ENCODE measurements at places on chromosomes 2 and 18.

- peak; percentile 33 for DNase-seq
Observed at GRCh38 chr2:174546519-174547506, 50.8 kb downstream of the WIPF1 start.

DNA sequence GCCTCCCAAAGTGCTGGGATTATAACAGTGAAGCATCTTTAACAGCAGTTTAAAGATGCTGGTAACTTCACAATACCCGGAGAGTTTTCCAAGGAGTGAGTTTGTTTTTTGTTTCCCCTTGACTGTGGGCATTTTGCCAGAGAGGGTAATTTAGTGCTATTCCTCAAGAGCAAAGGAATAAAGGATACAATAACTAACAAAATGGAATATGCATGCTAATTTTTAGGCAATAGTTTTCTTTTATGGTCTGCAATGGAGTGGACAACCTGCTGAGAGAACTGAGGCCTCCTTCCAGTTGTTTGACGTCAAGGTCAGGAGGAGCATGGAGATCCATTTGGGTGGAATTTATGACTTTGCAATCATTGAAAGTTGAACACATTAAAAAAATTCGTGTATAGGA lies 15.9 kb upstream of the GREB1 start:
- no peak for DNase-seq

DNA sequence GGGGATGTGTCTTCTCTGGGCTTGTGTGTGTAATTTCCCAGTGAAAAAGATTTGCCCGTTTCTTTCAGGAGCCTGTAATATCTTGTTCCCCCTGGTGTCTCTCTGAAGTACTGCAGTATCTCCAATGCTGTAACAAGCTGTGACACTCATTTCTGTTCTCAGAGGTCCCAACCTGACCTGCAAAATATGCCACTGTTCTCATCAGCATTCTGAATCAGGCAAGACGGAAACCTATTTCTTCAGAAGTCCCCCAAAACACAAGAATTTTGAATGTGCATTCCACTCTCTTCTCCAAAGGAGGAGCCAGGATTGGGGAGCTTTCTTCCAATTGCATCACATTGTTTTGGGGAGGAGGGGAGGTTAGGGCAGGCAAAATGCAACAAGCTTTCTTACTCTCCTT lies 77.0 kb upstream of the CNGA3 start:
- DNase-seq = peak; percentile 24

- no peak for DNase-seq
Observed at GRCh38 chr2:121869873-121870272, 114.4 kb downstream of the TSN start.

DNA sequence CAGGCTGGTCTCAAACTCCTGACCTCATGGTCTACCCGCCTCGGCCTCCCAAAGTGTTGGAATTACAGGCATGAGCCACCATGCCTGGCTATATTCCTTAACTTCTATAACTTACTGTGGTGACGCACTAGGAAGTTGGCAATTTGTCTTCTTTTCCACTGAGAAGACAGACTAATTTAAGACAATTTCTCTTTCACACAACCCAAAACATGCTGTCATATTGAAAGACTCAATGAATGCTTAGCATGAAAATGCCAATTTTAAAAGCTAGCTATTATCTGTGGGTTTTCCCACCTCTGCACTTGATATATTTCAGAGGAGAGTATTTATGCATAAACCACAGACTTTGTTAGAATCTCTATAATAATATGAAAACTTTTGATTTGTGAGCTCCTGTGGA lies 84.5 kb downstream of the ERBB4 start:
- DNase-seq = no peak

DNA sequence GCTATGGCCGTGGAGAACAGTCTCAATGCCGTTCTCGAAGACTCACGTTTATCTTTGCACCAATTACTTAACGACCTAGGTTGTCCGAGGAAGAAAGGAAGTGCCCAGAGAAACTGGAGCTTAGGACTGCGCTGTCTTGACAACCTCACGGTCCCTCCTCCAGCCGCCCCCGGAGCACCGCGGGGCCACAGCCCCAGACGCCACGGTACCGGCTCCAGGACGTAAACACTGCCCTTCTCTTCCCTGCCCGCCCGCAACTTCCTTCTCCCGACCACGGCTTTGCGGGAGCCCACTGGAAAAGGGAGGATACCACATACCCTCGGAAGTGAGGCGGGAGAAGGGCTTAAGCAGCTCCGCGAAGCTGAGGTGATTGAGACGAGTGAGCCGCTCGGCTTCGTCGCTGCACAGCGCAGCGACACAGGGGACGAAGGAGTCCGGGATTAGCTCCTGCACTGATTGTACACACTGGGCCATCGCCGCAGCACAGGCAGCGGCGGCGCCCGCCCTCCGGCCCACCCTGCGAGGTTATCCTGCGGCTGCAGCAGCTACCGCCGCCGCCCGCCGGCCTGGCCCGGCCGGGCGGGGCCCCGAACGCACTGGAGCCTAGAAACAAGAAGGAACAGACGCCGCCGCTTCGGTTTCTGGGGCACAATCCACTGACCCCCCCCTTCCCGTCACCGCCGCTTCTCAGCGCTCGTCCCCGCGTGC lies 483 bp downstream of the TRAPPC8 start:
- DNase-seq = peak; percentile 7

- no peak for DNase-seq
Observed at GRCh38 chr2:55489467-55490062, 30.0 kb upstream of the CFAP36 start.

GRCh38 chr2:183606718-183607085 lies 482.5 kb downstream of the NUP35 start:
- no peak for DNase-seq

DNA sequence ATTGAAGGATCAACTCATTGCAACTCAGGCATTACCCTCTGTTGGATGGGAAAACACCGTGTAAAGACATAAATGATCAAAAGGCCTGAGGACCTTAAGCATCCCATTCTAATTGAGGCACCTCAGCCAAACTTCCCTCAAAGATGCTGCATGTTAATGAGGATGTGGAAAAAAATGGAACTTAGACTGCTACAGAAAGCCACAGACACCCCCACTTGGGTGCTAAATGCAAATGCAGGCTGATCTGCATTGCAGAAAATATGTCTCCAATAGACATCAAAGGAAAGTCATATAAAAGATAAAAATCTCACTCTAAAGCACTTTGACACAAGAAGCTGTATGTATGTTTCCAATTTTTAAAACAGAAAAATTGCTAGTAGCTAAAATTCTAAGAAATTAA lies 504.7 kb downstream of the KCNJ3 start:
- DNase-seq = no peak

- DNase-seq = no peak
Observed at GRCh38 chr2:11257078-11257477, 87.4 kb downstream of the ROCK2 start.

DNA sequence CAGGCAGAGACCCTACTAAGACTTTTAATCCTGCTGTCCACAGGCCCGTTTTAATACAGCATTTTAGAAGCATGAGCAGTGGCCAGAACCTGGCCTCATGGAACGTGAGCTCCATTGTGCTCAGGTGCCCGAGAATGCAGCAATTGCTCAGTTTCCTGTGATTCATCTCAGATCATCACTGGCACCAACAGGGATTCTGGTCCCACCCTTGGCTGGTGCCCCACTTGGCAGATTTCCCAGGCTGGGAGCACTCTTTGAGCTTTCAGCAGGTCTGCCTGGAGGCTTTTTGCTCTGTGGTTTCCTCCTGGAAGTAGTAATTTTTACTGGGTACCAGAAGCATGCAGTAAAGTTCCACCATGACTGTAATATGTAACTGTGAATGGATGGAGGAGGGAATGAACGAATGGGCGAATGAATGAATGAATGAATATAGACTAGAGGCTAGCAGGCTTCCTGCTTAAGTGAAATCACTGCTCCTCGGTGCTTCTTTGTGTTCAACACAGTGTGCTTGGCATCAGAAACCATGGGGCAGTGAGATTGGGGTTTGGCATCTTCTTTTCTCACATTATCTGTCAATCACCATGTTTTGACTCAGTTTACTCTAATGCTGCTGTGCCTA lies 312.9 kb downstream of the PRKCE start:
- DNase-seq = no peak

GRCh38 chr2:3712424-3712823 lies 9.0 kb downstream of the DCDC2C start:
- no peak for DNase-seq

DNA sequence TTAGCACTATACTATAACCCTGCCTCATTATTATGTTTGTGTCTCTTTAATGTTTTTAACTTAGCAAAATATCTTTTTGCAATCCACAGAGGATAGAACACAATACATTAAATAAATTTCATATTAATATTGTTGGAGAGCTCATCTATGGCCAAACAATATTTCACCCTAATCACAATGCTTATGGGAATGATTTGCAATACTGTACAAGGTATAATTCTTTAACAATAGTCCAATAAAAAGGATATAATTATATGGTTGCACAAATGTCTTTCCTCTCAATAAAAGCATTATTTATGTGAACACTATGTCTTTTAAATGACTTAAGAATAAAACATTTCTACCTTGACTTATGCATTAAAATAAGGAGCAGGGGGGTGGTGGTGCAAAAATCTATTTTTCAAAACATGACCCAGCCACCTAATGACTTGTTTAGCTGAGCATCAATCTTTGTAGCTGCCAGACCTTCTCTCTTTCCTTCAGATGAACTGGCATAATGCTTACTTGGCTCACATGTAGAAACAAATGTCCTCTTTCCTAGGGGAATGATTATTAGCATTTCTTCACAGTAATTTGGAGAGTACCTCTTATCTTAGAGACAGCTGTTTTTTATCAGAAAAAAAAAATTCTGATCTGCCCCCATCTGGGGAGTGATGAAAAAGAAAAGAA lies 1933.6 kb upstream of the LRRTM1 start:
- DNase-seq = no peak

GRCh38 chr2:69634196-69634821 lies 9.2 kb downstream of the AAK1 start:
- no peak for DNase-seq

DNA sequence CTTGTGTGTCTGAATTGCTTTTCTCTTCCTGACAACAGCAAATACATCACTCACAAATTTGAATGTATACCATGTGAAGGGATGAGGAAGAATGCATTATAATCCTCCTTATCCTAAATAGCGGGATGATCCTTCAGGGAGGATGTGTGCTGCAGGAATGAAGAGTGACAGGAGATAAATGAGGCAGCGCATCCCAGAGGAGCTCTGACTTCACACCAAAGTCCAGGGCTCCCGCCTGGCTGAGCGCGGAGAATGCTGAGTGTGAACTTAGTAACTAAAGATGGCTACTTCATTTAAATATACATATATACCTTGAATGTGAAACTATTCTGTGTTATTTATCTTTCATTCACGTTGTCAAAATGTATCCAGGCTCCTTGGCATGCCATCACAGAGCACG lies 145.2 kb upstream of the TPO start:
- DNase-seq = no peak

DNA sequence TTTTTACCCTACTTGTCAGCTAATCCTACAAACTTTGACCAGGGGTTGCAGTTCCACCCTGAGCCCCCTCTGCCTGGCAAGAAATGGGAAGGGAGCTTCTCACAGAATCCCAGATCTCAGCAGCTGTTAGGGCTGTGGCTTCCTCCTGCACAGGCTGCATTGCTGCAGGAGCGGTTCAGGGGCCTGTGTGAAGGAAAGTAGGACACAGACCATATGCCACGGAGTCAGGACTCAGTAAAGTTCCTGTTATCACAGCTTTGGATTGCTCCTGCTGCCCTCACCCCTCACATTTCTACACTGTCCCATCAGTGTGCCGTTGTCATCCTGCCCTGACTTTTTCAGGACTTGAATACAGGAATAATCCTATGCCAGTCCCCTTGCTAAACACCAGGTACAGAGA lies 62.8 kb upstream of the SP3 start:
- DNase-seq = no peak

DNA sequence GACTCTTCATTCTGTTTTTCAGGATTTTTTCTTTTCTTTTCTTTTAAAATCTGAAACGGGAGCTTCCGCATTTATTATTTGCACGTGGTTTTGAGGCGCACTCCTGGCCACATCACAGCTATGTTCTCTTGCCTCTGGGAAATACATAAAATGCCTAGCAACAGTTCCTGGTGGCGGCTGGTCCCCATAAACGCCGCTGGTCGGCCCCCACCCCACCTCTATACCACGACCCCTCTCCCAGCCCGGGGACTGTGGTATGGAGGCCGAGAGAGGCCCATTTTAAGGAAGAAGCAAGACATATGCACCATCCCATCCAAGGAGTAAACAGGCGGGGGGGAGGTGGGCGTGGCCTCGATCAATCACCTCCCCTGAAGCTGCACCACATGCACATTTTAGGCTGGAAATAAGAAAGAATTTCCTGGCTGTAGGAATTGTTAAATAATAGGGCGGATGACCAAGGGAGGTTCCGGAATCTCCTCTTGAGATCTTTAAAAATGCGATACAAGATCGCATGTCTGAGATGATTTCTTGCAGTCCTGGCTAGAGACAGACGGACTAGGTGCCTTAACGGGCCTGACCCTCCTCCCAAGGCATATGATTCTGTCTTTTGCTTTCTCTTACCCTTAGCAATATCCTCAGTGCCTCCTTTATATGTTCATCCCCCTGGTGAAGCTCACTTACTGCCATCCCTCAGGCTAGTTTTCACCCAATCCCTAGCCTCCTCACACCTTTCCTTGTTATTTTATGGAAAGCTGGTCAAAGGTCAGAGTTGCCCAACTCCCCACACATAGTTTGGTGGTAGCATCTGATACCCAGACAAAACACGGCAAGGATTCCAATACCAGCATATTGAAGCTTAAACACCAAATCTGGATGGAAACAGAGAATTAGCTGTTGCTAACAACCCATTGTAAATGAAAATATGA lies 82.4 kb downstream of the BCL2 start:
- no peak for DNase-seq

DNA sequence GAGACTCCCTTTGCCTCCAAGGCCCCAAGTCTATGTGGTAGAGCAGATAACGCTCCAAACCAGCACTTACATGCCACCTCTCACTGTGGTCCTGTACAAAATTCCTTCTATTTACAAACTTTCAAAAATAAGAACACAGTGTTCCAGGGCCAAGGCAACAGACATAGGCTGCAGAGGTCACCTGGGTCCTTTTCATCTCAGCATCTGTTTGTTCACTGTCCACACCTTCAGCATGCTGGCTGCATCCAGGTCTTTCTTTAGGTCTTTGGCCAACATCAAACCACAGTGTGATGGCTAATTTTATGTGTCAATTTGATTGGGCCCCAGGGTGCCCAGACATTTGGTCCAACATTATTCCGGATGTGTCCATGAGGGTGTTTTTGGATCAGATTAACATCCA lies 20.0 kb upstream of the INO80C start:
- no peak for DNase-seq

DNA sequence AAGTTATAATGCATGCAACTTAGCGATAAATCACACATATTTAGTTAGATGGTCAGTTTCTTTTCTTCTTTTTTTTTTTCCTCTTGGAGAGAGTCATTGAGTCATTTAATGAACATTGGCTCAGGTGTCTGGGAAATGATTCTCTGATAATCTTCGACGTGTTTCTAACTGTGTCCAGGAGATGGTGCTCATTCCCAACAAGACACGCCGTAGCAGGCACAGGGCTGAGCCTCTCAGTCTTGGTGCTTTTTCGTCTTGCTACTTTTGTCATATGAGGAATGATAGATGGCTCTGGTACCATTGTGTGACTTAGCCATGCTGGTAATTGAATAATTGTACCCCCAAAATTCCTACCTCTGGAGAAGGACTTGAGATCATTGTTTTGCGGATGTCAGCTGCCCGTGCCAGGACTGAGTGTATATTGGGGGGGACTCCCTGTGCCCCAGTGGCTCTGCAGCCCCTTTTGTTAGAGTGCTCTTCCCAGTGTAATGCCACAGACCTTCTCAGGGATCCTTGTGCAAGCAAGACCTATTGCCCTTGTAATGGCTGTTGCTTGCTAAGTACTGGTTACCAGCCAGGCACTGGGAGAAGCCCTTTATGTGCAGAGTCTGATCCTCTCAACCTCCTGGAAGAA lies 107.6 kb upstream of the CYRIA start:
- DNase-seq = no peak

Data from CD4-positive, alpha-beta T cell treated with Interleukin-4 for 4 hours (primary cell).